ENCODE measurements at places on chromosomes 11 and 22.
A peak's percentile ranks its signal among the peaks of the same experiment; 100 is the strongest.

- DNase-seq: peak; percentile 44
These were observed 6.8 kb downstream of the RNF169 start for GRCh38 chr11:74755395-74755995.

DNA sequence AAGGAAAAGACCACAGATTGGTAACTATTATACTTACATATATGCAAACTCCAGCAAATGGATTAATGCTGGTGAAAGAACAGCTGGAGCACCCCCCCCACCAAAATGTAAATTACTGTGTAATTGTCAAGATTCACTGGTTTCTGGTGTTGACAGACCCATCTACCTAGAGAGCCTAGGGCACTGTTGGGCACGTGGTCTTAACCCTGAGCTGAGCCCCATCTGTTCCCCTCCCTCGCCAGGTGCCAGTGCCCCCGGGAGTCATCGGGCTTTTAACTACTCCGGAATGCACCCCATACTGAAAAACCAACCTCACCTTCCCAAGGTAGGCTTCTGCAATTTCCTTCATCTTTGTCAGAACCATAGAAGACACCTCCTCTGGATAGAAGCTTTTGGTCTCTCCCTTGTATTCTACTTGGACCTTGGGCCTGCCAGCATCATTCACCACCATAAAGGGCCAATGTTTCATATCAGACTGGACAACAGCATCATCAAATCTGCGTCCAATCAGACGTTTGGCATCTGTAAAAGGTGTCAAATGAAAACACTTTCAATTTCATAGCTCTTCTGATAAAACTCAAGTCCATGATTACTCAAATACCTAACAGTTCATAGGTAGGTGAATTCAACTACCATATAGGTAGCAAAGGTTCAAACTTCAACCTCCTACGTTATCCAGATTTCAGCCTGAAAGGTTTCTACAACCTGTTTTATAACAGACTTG lies 1.5 kb downstream of the HSPA8 start:
- DNase-seq: no peak

GRCh38 chr22:30074147-30074546 lies 6.1 kb upstream of the HORMAD2 start:
- DNase-seq: no peak

- peak; percentile 69 for DNase-seq
These were observed 1.1 kb downstream of the CSTF3 start for GRCh38 chr11:33160136-33160535.

- peak; percentile 18 for DNase-seq
These were observed 34.9 kb downstream of the PRDM11 start for GRCh38 chr11:45181193-45181888.

DNA sequence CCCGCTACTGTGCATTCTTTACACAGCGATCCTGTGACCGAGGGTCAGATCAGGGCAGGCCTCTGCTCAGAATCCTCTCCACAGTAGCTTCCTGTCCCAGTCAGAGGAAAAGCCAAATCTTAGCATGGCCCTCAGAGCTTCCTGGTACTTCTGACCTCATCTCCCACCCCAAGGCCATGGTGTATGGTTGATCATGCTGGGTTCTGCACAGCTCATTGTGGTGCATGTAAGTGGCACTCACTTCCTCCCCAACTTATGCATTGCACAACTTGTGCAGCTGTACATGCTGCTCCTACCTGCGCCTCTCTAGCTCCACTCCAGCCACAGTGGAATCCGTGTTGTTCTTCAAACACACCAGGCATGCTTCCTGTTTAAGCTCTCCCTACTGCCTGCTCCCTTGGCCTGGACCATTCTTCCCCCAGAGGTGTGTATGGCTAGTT lies 20.3 kb downstream of the BMAL1 start:
- peak; percentile 7 for DNase-seq

GRCh38 chr11:103029401-103029800 lies 62.6 kb downstream of the DCUN1D5 start:
- no peak for DNase-seq

DNA sequence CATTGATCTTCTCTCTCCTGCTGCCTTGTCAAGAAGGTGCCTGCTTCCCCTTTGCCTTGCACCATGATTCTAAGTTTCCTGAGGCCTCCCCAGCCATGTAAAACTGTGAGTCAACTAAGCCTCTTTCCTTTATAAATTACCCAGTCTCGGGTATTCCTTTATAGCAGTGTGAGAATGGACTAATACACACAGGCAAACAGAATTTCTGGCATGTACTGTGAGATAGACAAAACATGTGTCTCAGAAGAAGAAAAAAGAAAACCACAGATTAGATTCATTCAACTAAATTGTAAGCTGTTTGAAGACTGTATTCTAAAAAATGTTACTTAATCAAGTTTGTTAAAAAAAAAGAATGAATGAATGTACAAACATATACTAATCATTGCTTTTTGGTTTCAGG lies 1.5 kb upstream of the MMP20 start:
- no peak for DNase-seq

GRCh38 chr11:74678591-74679512 lies 52.4 kb downstream of the CHRDL2 start:
- DNase-seq: no peak

GRCh38 chr11:59463190-59463641 lies 6.5 kb downstream of the OR4D6 start:
- DNase-seq: no peak

- peak; percentile 15 for DNase-seq
These were observed 38.8 kb downstream of the RPUSD4 start for GRCh38 chr11:126172596-126173038.

DNA sequence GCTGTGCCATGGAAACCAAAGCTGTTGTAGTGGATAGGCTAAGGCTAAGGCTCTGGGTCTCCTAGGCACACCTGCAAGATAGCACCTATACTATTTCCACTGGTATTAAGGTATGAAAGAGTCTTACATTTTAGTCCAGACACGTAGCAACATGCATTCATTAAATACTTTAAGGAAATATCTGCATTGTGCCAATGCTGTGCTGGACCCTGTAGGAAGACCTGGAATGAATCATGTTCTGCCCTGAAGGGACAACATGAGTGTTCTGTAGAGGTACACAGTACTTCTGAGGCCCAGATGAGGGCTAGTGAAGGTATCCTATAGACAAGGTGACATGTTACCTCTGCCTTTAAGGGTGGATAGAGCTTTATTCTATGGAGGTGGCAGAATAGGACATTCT lies 35.2 kb upstream of the RRM1 start:
- no peak for DNase-seq

GRCh38 chr11:62472063-62472884 lies 53.4 kb downstream of the SCGB1A1 start:
- DNase-seq: peak; percentile 52

DNA sequence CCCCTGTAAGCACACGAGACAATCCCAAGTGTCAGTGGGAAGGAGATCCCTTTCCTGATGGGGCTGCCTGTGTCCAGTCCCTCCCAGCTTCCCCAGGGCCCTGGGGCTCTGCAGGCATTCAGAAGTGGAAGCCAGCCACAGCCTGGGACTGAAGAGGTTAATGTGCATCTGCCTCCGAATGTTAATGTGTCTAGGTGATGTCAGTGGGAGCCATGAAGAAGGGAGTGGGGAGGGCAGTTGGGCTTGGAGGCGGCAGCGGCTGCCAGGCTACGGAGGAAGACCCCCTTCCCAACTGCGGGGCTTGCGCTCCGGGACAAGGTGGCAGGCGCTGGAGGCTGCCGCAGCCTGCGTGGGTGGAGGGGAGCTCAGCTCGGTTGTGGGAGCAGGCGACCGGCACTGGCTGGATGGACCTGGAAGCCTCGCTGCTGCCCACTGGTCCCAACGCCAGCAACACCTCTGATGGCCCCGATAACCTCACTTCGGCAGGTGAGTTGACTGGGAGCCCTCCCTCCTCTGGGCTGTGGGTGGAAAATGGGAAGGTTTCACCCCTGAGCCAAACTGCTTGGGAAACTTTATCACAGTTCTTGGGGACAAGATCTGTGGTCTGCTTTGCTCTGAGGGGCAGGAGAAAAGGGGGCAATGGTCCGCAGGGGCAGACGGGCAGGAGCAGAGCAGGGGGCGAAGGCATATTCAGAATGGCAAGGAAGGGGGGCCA lies at the start of gene MCHR1:
Gene MCHR1 (plus strand): TSS at position 236 of the 715 bp plus-strand sequence. CDS start 169 bp downstream, at position 405.
- no peak for DNase-seq

DNA sequence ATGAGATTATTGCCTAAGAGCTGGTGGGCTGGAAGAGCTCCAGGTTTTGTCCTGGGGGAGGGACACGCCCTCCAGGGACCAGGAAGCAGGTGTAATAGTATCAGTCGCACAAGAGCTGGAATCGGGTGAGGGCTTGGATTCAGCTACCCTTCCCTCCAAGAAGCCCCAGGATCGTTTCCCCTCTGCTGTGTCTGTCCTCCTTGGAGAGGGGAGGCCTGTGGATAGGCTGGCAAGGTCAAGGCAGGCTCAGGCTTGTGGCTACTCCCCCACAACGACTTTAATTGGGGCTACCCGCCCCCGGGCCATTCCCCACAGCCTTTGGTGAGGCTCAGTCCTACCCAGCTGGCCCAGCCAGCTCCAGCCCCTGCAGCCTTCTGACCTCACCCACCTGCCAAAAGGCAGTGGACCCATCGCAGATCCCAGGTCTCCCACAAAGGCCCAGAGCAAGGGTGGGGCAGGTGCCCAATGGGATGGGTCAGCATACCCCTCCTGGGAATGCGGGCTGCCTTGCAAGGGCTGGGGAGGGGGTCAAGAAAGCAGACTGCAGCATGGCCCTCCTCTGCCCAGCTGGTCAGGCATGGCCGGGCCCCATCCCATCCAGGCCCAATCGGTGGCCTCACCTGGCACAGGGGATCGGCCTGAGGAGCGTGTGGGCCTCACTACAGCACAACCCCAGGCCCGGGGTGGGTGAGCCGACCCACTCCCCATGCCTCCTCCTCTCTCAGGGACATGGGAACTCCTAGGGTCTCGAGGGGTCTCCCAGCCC lies 1.0 kb downstream of the CTSD start:
- no peak for DNase-seq

GRCh38 chr11:111300569-111300968 lies 2.2 kb downstream of the POU2AF3 start:
- no peak for DNase-seq

DNA sequence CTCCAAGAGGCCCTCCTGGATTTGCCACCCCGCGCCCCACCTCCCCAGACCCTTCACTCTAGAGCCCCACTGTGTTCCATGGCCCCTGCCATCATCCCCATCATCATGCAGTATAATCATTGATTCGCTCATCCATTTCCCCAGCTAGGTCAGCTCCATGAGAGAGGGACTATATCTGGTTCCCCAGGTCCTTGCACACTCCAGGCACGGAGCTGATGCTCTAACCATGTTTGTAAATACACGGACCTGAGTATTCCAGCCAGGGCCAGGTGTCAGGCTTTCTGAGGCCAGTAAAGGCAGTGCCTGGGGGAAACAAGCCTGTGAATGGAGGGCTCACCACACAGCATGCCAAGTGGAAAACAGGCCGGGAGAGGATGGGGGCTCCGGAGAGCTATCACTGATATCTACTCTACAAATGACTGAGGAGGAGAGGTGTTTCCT lies 27.1 kb upstream of the OAF start:
- DNase-seq: no peak

DNA sequence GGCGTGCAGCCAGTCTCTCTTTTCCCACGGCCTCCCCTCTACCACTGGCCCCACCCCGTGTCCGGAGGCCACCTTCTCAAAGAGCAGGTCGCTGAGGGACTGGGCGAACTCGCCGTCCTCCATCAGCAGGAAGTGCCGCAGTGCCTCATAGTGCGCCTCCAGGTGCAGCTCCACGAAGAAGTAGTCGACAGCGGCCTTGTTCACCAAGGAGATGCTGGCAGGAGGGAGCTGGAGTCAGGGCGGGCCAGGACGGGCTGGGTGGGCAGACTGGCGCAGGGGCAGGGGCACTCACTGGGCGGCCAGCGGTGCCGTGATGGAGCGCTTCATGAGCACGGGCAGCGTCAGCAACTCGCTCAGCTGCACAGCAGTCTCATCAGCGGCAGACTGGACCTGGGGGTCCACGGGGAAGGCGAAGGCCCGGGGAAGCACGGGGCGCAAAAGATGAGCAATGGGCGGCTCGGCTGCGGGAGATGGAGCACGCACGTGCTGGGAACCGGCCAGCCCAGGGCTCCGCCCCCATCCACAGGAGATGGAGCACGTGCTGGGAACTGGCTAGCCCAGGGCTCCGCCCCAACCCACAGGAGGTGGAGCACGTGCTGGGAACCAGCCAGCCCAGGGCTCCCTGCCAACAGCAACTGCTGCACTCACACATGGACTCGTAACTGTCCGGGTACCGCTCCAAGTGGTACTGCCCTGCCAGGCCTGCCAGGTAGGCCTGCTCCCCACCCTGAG lies 18.4 kb downstream of the SELENOO start:
- peak; percentile 41 for DNase-seq

- no peak for DNase-seq
These were observed 16.9 kb upstream of the ALX4 start for GRCh38 chr11:44326615-44327475.

- no peak for DNase-seq
These were observed at the start of gene MS4A3 for GRCh38 chr11:60056349-60056969. Gene MS4A3 (plus strand): TSS chr11:60056665. CDS start chr11:60061161, 4,496 bp downstream.

DNA sequence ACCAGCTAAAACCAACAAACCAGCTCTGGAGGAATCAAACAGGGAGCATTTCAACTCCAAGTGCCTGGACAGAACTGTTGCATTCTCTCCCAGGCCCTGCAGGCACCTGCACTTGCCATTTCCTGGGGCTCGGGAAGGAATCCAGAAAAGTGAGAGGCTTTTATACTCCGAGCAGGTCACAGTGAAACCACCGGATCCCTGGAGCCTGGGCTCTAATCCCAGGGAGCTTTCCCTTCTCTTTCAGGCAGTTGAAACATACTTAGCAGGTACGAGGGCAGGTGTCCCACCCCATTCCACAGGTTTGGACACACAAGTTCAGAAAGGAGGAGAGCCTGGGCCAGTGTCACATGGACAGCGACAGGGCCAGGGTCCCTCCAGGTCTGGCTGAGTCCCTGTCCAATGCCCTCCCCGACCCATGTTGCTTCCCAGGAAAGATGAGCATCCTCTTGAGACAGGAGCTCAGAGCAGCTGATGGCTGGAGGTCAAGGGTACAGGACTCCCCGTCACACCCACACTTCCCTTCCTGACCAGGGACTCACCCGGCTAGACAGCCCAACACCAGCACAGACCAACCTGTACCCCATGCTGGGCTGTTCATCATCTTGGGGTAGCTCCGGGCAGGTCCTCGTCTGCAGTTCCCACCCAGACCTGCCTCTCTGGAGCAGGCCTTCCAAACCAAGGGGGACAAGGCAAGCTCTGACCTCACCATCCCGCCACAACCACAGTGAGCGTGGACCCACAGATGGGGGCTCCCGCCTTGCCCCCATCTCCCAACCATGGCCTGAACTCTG lies 49.9 kb upstream of the CD5 start:
- no peak for DNase-seq

- DNase-seq: no peak
These were observed 87.0 kb downstream of the ATXN10 start for GRCh38 chr22:45758603-45759002.

- DNase-seq: no peak
These were observed 15.1 kb downstream of the TSPAN32 start for GRCh38 chr11:2316963-2317244.

GRCh38 chr11:42625757-42626665 lies 685.8 kb upstream of the API5 start:
- DNase-seq: no peak

- no peak for DNase-seq
These were observed 10.7 kb upstream of the PKNOX2 start for GRCh38 chr11:125153837-125154236.

DNA sequence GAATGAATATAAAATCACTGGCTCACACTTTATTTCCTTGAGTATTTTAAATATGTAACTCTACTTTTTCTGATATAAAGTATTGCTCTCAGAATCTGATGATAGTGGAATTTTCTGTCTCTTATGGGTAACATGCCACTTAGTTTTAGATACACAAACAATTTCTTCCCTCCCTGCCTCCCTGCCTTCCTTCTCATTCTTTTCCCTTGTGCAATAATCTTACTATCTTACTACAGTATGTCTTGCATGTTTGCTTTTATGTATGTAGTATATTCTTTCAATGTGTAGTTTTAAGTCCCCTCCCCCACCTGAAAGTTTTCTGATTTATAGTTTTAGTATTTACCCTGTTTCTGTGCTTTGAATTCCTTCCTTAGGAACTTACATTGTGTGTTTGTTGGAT lies 48.4 kb downstream of the INSC start:
- no peak for DNase-seq
